ENCODE measurements at places on chromosomes 2 and 18. TPM values are rescaled to one million over a fixed set of nuclear protein-coding genes. Genes with fewer than 3 reads are reported as not detected.

DNA sequence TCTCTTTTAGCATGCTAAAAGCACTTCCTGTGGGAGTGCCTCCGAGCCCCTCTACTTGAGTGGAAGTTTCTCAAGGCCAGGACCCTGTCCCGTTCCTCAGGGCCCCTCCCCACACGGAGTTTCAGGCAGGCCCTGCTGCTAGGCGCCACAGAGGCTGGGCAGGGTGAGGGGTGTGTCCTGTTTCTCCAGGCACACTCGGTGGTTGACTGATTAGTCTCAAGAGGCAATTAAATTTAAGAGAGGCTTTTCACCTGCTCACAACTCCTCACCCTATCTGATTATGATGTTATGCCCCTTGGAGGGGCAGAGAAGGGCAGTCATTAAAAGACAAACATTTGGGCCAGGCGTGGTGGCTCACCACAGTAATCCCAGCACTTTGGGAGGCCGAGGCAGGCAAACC, 160.8 kb upstream of the HAAO start:
- H3K4me3 ChIP-seq: no peak overlapping the region
- H3K27me3 ChIP-seq: no peaks in the 10 kb centered on the region
- peaks cover 36% of the 10 kb centered on the region for H3K4me1 ChIP-seq
- no peaks in the 10 kb centered on the region for H3K36me3 ChIP-seq
- no peak for DNase-seq
- no peak overlapping the region for H3K27ac ChIP-seq

- H3K36me3 ChIP-seq: no peaks in the 10 kb centered on the region
- no peaks in the 10 kb centered on the region for H3K27me3 ChIP-seq
- no peak for DNase-seq
- no peak overlapping the region for H3K4me3 ChIP-seq
- H3K27ac ChIP-seq: no peak overlapping the region
- H3K4me1 ChIP-seq: no peaks in the 10 kb centered on the region
Observed at GRCh38 chr2:20207051-20207450, 17.9 kb downstream of the SDC1 start.

- no peaks in the 10 kb centered on the region for H3K27me3 ChIP-seq
- no peak for DNase-seq
- H3K27ac ChIP-seq: no peak overlapping the region
- no peak overlapping the region for H3K4me3 ChIP-seq
- H3K4me1 ChIP-seq: no peaks in the 10 kb centered on the region
- H3K36me3 ChIP-seq: no peaks in the 10 kb centered on the region
Observed at GRCh38 chr18:77359561-77360314, 110.1 kb downstream of the GALR1 start.

DNA sequence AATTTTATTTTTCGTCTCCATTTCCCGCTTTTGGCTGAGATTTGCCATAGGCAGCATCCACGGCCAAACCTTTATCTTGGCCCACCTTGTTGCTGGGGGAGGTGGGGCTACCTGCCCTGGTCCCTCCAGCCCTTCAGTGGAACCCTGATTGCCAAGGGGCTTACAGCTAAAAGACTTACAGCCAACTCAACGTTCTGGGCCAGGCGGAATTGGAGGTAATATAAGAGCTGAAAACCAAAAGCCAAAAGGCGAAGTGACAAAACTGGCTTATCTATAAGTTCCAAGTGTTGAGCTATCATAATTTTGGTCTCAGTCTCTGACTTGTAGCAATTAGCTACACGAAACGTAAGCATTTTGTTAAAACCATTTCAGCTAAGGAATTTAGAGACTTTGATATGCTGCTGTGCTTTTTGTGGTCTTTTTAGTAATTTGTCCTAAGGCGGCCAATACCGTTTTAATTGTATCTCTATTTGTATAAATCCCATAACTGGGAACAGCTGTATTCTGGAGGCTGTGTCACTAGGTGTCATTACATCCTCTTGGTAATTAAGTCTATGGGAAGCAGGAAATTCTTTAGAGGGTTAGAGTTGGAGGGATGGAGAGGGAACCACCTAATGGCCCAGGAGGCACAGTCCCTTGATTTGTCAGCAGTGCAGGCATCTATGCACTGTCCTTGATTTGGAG, 24.0 kb downstream of the PDCD1 start:
- H3K36me3 ChIP-seq: no peaks in the 10 kb centered on the region
- H3K27me3 ChIP-seq: peaks cover 9% of the 10 kb centered on the region
- no peak overlapping the region for H3K27ac ChIP-seq

- no peaks in the 10 kb centered on the region for H3K36me3 ChIP-seq
- DNase-seq: no peak
- no peaks in the 10 kb centered on the region for H3K4me1 ChIP-seq
- no peak overlapping the region for H3K27ac ChIP-seq
- H3K4me3 ChIP-seq: no peak overlapping the region
- no peaks in the 10 kb centered on the region for H3K27me3 ChIP-seq
Observed at GRCh38 chr2:69977186-69977585, 15.8 kb upstream of the ASPRV1 start.

DNA sequence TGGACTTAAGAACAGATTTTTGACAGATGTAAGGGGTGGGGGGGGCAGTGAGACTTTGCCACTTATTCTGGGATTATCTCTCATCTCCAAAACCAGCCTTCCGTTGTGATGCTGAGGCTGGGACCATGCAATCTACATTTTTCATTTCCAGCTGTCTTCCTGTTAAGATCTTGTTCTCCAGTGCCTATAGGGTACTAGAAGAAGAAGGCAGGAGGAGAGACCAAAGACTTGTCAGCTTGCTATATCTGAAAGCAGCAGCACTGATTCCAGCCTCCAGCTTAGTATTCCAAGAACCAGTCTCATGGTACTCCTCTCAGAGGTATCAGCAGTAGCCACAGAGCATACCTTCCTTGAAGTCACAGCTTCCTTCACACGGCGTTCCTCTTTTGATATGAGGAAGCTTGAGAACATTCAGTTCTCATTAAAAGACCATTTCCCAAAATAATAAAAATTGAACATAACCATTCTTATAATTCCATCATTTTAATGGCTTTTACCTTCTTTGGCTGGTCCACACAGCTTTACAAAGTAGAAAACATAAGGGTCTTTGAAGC, 49.8 kb downstream of the USP34 start:
- peaks cover 36% of the 10 kb centered on the region for H3K4me1 ChIP-seq
- H3K27ac ChIP-seq: no peak overlapping the region
- H3K36me3 ChIP-seq: no peaks in the 10 kb centered on the region
- no peak for DNase-seq

DNA sequence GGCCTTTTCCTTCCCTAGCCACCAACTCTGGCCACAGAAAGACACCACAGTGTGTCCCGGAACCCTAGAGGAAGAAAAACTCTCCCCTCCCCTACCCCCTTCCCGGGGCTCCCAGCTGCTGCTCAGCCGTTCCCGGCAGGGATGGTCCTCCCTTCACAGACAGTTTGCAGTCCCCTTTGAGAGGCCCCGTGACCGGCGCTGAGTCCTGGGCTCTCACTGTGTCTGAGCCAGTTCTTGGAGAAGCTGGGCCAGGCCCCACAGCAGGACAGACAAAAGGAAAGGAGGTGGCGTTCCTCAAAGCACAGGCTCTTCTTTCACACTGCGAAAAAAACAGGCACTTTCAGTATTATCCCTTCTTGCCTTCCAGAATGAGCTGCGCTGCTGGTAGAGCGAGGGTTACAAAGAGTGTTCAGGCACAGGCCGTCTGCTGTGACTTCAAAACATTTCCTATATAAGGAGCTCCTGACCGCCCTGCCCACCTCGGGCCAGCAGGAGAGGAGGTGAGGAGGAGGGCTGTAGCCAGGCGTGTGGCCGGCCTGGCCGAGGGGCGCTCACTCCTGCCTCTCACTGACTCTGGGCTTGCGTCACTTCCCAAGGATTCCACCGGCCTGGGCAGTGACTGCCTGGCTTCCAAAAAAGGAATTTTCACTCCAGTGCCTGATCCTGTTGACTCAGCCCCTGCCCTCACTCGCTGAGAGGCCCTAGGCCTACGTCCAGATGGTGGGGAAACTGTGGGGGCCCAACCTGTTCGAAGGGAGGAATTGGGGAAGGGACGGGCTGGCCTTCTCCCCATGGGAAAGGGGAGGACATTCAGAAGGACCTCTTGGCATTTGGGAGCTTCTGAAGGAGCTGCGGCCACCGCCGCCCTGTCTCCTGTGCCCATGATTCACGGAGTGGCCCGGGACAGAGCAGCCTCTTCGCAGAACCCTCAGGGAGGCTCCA, 24.9 kb downstream of the CIDEA start:
- H3K27ac ChIP-seq: peak overlapping the region; percentile 89
- H3K4me3 ChIP-seq: peak overlapping the region; percentile 44
- peak; percentile 65 for DNase-seq

- DNase-seq: no peak
- no peaks in the 10 kb centered on the region for H3K4me1 ChIP-seq
- no peak overlapping the region for H3K27ac ChIP-seq
- no peaks in the 10 kb centered on the region for H3K27me3 ChIP-seq
Observed at GRCh38 chr2:9141091-9141667, 65.4 kb upstream of the ASAP2 start.

- DNase-seq: peak; percentile 87
- H3K36me3 ChIP-seq: peaks cover 5% of the 10 kb centered on the region
- peak overlapping the region; percentile 62 for H3K4me3 ChIP-seq
- peak overlapping the region; percentile 97 for H3K27ac ChIP-seq
Observed at GRCh38 chr2:160269803-160270570, 69.9 kb upstream of the ITGB6 start.

DNA sequence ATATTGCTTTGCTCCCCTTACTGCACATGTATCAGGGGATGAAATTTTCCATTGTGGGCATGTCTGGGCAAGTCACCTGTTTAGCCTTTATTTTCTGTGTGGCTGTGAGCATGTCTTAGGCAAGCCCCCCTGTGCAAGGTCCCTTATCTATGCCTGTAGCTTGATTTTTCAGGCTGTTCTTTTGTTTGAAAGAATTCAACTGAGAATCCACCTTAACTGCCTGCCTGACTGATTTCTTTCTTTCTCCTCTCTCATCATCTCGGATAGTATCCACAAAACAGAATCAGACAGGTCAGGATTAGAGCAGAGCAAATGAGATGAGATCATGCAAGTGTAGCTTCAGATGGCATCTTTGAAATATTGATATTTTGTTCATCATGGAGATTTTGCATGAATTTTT, 1147.5 kb upstream of the ACVR2A start:
- H3K4me1 ChIP-seq: no peaks in the 10 kb centered on the region
- H3K27ac ChIP-seq: no peak overlapping the region

DNA sequence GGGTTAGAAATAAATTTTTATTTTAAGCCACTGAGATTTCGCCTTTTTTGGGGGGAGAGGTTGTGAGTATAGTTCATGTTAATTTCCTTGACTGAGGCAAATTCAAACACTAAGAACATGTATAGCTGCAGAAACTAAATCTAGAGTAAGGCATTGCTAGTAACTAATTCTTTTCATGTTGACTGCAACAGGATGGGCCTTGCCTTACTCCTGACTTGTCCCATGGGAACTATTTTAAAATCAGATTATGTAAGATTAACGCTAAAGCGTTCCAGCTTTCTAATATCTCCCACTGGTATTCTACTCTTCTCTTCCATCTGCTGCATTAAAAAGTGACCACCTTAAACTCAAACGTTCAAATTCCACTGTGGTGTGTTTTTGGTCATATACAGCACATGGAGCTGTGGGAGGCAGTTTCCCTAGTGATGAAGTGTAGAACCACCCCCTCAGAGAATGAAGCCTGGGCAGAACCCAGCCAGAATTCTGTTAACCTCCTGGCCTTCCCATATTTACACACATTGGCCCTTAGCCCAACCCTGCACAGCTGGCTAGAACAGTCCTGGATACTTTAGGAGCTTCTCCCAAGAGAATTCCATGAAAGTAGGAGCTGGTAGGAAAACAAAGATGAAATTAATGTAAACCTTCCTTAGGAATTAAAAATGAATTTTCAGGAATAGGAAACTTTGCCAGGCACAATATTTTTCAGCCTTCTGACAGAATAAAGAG, 687.8 kb downstream of the SLC4A3 start:
- H3K27me3 ChIP-seq: no peaks in the 10 kb centered on the region
- H3K4me1 ChIP-seq: no peaks in the 10 kb centered on the region
- no peaks in the 10 kb centered on the region for H3K36me3 ChIP-seq
- H3K27ac ChIP-seq: no peak overlapping the region
- no peak overlapping the region for H3K4me3 ChIP-seq

DNA sequence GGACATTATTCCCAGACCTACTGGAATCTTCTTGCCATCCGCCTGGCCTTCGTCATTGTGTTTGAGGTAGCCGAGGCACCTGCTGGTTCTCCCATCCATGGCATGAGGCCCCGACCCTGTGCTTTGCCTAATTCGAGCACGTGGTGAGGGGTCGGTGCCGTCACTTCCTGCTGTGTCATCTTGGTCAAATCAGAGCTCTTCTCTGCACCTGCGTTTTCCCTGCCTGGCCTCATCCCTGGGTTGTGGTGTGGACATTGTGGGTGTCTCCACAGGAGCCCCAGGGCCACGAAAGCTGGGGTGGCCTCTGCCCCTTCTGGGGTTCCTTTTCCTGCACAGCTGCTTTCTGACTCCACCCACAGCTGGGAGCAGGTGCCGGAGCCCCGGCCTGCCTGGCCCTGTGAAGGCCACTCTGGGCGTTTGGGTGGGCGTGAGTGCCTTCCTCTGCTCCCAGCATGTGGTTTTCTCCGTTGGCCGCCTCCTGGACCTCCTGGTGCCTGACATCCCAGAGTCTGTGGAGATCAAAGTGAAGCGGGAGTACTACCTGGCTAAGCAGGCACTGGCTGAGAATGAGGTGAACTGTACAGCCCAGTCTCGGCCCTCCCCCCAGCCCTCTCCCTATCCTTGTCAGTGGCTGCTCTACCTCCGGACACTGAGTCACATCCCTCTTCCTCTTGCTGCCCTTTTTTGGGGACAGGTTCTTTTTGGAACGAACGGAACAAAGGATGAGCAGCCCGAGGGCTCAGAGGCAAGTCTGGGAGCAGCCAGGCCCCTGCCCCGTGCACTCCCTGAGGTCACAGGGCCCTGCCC, 34.9 kb downstream of the ANO7 start:
- no peaks in the 10 kb centered on the region for H3K27me3 ChIP-seq
- H3K36me3 ChIP-seq: no peaks in the 10 kb centered on the region
- H3K4me3 ChIP-seq: no peak overlapping the region
- peaks cover 8% of the 10 kb centered on the region for H3K4me1 ChIP-seq
- H3K27ac ChIP-seq: no peak overlapping the region
- no peak for DNase-seq

- H3K4me3 ChIP-seq: no peak overlapping the region
- no peak for DNase-seq
- H3K27me3 ChIP-seq: no peaks in the 10 kb centered on the region
- H3K36me3 ChIP-seq: no peaks in the 10 kb centered on the region
Observed at GRCh38 chr18:49898421-49898820, 85.1 kb upstream of the ACAA2 start.

DNA sequence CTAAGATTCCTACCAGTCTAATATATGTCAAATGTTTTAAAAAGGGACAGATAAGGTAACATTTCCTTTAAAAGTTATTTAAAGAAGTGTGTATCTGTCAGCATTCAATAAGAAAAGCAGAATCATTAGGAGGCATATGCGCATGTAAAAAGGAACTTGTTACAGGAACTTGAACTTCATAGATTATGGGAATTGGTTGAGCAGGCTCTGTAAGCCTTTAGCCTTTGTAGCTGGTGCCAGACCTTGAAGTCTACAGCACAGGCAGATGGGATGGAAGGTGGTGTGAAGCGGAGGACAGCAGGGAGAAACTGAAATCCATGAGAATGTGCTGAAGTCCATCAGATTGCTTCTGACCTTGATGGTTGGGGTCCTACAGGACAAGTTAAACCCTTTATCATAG, 138.3 kb upstream of the ST6GAL2 start:
- no peak overlapping the region for H3K27ac ChIP-seq
- no peaks in the 10 kb centered on the region for H3K4me1 ChIP-seq
- no peaks in the 10 kb centered on the region for H3K27me3 ChIP-seq
- no peak overlapping the region for H3K4me3 ChIP-seq
- no peak for DNase-seq

IHH gene
- total RNA-seq: not detected

ACKR3 gene
- total RNA-seq: 55.0 TPM

CROCC2 gene
- total RNA-seq: 0.07 TPM

MC4R gene
- not detected for total RNA-seq

OTX1 gene
- total RNA-seq: not detected

CCDC148 gene
- not detected for total RNA-seq
